Hepatocyte (in vitro differentiated cells): ENCODE measurements at places on chromosomes 7 and 10. TPM values are rescaled to one million over a fixed set of nuclear protein-coding genes. Genes with fewer than 3 reads are reported as not detected.

DNA sequence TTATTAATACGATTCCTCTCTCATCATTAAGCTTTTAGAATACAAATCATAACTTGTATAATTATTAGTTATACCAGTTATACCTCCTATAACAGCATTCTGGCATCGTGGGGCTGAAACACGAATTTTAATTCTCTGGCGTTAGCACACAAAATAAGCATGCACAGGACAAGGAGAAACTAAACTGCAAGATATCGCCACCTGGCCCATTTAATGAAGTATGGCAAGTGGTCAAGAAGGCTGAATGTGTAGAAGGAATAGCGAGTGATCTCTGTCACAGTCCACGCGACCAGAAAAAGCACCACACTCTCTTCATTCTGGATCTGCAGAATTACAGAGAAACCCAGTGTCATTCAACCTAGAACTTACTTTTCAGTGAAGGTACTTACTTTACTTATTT lies 18.1 kb downstream of the HACD1 start:
- no peaks in the 10 kb centered on the region for H3K4me1 ChIP-seq
- no peaks in the 10 kb centered on the region for H3K36me3 ChIP-seq
- no peak overlapping the region for H3K4me3 ChIP-seq
- no peaks in the 10 kb centered on the region for H3K27me3 ChIP-seq

TAS2R4 gene
- 1.9 and 2.6 TPM in 2 replicates for total RNA-seq

ANKRD1 gene
- total RNA-seq: 99.9 and 105 TPM in 2 replicates

OR2A7 gene
- total RNA-seq: 3.3 and 6.2 TPM in 2 replicates

GRCh38 chr7:43104874-43105520 lies 7.5 kb upstream of the HECW1 start:
- no peaks in the 10 kb centered on the region for H3K36me3 ChIP-seq
- no peak for DNase-seq
- H3K4me1 ChIP-seq: no peaks in the 10 kb centered on the region
- H3K27ac ChIP-seq: no peak overlapping the region
- H3K27me3 ChIP-seq: peaks cover 9% of the 10 kb centered on the region

DNA sequence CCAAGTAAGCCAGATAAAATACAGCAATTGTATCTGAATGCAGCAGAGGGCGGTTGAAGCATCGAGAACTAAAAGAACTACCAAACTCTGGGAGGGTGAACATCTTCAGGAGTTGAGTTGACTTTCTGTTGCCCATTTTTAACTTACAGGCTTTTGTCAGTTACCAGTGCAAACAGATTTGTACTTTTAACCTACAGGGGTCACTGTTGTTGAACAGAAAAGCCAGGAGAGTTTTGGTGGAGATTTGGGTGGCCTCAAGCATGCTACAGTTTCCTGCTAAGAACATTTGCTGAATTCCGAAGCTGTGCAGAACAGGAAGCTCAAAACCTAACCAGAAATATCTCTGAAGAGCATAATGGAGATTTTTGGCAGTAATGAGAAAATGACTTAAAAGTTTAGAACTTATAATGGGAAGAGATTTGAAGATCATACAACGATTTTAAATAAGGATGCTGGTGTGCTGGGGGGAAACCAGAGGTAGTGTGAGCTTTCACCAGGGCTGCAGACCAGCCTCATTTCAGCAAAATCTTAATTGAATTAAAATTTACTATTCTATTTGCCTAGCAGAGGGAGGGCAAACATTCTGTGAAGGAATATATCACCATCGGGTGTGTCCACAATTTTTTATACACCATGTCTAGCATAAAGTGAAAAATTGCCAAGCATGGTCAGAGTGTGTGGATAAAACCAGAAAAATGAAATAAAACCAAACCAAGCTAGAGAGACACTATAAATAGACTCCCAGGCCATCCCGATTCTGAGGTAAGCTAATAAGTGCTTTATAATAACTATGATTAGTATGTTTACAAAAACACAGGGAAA lies 208.6 kb upstream of the CCDC6 start:
- peak; percentile 64 for DNase-seq
- no peaks in the 10 kb centered on the region for H3K4me1 ChIP-seq
- H3K27ac ChIP-seq: no peak overlapping the region
- H3K4me3 ChIP-seq: no peak overlapping the region
- H3K36me3 ChIP-seq: no peaks in the 10 kb centered on the region

SPDYE2B gene
- not detected in 2 replicates for total RNA-seq

GRCh38 chr10:116272440-116273283 lies at the start of gene GFRA1:
GFRA1 (minus strand) TSS chr10:116273206; CDS start chr10:116272029, 1,177 bp downstream.
- no peak within 1 kb of the TSS for H3K27ac ChIP-seq
- peaks cover 23% of the 10 kb centered on the region for H3K4me1 ChIP-seq
- H3K4me3 ChIP-seq: peak within 1 kb of the TSS; percentile 53

DNA sequence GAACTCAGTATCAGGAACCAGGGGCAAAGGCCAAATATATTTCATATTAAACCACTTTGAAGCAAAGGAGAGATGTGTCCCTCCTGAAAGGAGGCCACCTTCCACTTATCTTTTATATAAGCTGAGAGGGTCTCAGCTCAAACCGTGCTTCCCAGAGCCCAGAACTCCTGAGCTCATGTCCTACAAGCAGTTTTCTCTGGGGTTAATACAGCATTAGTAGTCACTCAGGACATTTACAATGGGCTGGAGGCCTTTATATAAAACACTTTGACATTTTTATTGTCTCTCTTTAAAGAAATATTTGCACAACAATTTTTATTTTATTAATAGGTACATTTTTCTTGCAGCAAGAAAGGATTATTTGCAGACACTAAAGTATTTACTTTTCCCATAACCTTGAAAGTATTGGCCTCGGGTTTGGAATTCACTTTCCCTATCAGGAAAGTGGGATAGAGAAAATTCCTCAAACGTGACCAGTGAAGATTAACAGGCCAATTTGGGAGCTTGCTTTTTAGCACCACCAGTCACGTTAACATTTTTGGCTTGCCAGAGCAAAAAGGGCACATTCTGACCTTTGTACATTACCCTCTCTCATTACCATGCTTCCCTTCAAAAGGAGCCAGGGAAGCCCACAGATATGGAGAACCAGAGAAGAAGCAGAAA lies 464.9 kb upstream of the NRP1 start:
- H3K27ac ChIP-seq: no peak overlapping the region
- no peaks in the 10 kb centered on the region for H3K27me3 ChIP-seq
- peaks cover 12% of the 10 kb centered on the region for H3K4me1 ChIP-seq

RARRES2 gene
- 104 and 122 TPM in 2 replicates for total RNA-seq

OPALIN gene
- not detected in 2 replicates for total RNA-seq

DNA sequence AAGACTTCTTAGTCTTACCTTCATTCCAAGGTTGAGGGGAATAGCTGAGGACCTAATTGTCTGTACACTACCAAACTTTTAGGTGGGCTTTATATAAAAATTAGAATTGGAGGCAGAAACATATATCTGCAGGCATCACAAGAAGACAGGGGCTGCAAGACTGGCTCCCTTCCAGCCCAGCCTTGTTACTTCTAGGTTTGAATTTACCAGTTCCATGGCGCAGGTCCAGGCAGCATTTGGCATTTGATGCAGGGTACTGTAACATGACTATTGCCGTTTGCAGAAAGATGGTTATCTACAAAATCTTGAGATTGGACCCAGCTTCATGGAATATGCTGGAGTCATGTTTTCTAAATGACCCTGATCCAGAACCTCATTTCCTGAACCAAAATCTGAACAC lies 105.4 kb upstream of the RHOBTB1 start:
- H3K4me1 ChIP-seq: peaks cover 6% of the 10 kb centered on the region
- H3K36me3 ChIP-seq: no peaks in the 10 kb centered on the region
- no peak overlapping the region for H3K4me3 ChIP-seq
- DNase-seq: no peak
- H3K27ac ChIP-seq: no peak overlapping the region

- no peak overlapping the region for H3K27ac ChIP-seq
- DNase-seq: peak; percentile 29
- no peaks in the 10 kb centered on the region for H3K27me3 ChIP-seq
- no peak overlapping the region for H3K4me3 ChIP-seq
These were observed 7.8 kb downstream of the C1GALT1 start for GRCh38 chr7:7190142-7190541.

- H3K36me3 ChIP-seq: no peaks in the 10 kb centered on the region
- peaks cover 9% of the 10 kb centered on the region for H3K4me1 ChIP-seq
- peak overlapping the region; percentile 31 for H3K27ac ChIP-seq
- no peak overlapping the region for H3K4me3 ChIP-seq
These were observed 166.3 kb upstream of the RHOBTB1 start for GRCh38 chr10:61110188-61110844.

GRCh38 chr10:120477743-120478141 lies 20.7 kb downstream of the PLPP4 start:
- no peaks in the 10 kb centered on the region for H3K36me3 ChIP-seq
- peak overlapping the region; percentile 68 for H3K27ac ChIP-seq
- H3K4me3 ChIP-seq: no peak overlapping the region
- no peak for DNase-seq
- H3K4me1 ChIP-seq: no peaks in the 10 kb centered on the region
- H3K27me3 ChIP-seq: no peaks in the 10 kb centered on the region

OR13A1 gene
- total RNA-seq: 0.37 TPM in 1 of 2 replicates, not detected in the other

GRCh38 chr7:2245883-2246675 lies 4.1 kb downstream of the NUDT1 start:
- no peaks in the 10 kb centered on the region for H3K36me3 ChIP-seq
- H3K27me3 ChIP-seq: no peaks in the 10 kb centered on the region
- H3K27ac ChIP-seq: no peak overlapping the region
- no peak for DNase-seq
- H3K4me1 ChIP-seq: peaks cover 11% of the 10 kb centered on the region
- H3K4me3 ChIP-seq: no peak overlapping the region

DNA sequence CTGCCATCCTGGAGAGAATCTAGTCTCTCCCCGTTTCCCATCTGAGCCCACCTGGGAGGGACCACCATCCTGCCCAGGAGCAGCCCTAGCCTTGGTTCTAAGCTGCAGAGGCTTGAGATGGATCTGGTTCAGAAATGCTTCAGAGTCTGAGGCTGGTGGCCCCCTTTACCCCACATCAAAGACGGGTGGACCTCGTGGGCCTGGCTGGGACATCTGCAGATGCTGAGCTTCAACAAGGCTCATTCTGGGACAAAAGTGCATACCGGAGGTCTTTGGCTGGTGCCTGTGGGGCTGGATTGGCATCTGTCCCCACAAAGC lies 4.9 kb upstream of the IRF5 start:
- H3K4me3 ChIP-seq: no peak overlapping the region
- no peaks in the 10 kb centered on the region for H3K4me1 ChIP-seq
- no peaks in the 10 kb centered on the region for H3K36me3 ChIP-seq
- peaks cover 14% of the 10 kb centered on the region for H3K27me3 ChIP-seq
